ENCODE measurements at places on chromosomes 16 and 17. TPM values are rescaled to one million over a fixed set of nuclear protein-coding genes. Genes with fewer than 3 reads are reported as not detected.

Gene GP1BA
- total RNA-seq = not detected

Gene PRDM7
- not detected for total RNA-seq

GRCh38 chr17:17423656-17424055, 53.1 kb upstream of the MED9 start:
- H3K4me3 ChIP-seq = no peak overlapping the region
- no peaks in the 10 kb centered on the region for H3K4me1 ChIP-seq
- H3K27ac ChIP-seq = no peak overlapping the region
- peaks cover 2% of the 10 kb centered on the region for H3K36me3 ChIP-seq
- H3K27me3 ChIP-seq = peaks cover 13% of the 10 kb centered on the region

DNA sequence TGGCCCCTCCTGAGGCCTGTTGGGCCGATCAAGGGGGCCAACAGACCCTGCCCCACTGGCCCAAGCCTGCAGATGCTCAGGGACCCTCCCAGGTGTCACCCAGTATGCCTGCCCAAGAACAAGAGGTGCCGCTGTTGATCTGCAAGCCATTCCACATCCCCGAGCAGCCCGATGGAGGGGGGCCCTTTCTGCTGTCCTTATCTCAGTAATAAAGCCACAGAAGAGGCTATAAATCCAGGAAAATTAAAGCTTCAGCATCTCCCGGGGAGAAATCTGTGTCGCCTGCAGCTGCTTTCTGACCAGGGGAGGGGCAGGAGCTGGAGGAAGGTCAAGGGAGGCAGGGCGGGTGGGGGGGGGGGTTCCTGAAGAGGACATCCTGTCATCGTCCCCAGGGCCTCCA, 11.7 kb upstream of the CACNA1H start:
- H3K4me3 ChIP-seq = no peak overlapping the region
- no peak for DNase-seq
- peaks cover 15% of the 10 kb centered on the region for H3K27me3 ChIP-seq
- H3K27ac ChIP-seq = no peak overlapping the region
- H3K36me3 ChIP-seq = peaks cover 4% of the 10 kb centered on the region

DNA sequence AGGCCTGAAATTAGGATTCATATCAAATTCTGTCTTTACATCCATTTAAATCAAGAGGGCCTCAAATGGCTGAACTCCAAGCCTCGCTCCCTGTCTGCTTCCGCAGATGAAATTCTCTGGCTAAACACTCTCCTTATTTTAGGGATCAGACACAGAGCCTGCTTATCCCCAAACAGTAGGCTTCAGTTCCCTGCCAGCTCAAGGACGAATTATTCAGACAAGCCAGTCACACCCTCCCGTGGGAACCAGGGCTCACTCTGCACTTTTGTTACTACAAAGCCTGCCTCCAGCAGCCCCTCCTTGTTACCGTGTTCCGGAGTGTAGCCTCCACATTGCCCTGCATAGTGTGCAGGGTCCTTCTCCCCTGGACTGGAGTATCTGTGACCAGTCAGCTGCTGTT, 46.6 kb upstream of the LCMT1 start:
- no peak overlapping the region for H3K4me3 ChIP-seq
- H3K36me3 ChIP-seq = no peaks in the 10 kb centered on the region
- H3K27me3 ChIP-seq = no peaks in the 10 kb centered on the region
- no peak for DNase-seq
- peak overlapping the region; percentile 55 for H3K27ac ChIP-seq

GRCh38 chr17:38418062-38418692, 10.1 kb upstream of the ARHGAP23 start:
- no peak for DNase-seq
- H3K36me3 ChIP-seq = no peaks in the 10 kb centered on the region
- no peak overlapping the region for H3K27ac ChIP-seq
